Urothelium cell line (cell line): ENCODE measurements at places on chromosomes 6 and 20.
A peak's percentile ranks its signal among the peaks of the same experiment; 100 is the strongest.

- no peak for DNase-seq
Measured at GRCh38 chr20:32438331-32438858, 80.3 kb downstream of the ASXL1 start.

- DNase-seq, result no peak
Measured at GRCh38 chr6:22043284-22043962, 253.4 kb downstream of the PRL start.

DNA sequence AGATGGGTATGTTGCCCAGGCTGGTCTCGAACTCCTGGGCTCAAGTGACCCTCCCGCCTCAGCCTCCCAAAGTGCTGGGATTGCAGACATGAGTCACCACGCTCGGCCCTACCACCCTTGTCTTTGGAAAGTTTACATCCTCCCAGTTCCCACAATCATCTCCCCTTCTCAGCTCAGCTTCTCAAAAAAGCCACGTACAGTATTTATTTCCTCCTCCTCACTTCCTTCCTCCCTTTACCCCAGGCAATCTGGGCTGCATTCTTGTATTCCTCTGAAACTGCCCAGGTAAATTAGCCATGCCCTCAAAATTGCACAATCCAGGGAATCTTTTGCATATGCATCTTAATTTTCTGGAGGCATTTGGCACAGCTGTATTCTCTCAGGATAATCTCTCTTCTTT lies 7.4 kb upstream of the SLC23A2 start:
- no peak for DNase-seq

DNA sequence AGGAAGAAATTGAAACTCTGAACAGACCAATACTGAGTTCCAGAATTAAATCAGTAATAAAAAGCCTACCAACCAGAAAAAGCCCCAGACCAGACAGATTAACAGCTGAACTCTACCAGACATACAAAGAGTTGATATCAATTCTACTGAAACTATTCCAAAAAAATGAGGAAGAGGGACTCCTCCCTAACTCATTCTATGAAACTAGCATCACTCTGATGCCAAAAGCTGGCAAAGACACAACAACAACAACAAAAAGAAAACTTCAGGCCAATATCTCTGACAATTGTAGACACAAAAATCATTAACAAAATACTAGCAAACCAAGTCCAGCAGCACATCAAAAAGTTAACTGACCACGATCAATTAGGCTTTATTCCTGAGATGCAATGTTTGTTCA lies 246.0 kb upstream of the RUNX2 start:
- DNase-seq, result no peak

GRCh38 chr6:109456710-109457561 lies 1.4 kb upstream of the MICAL1 start:
- DNase-seq, result no peak

- DNase-seq, result no peak
Measured at GRCh38 chr6:32825966-32826365, 9.2 kb upstream of the HLA-DOB start.

- DNase-seq, result no peak
Measured at GRCh38 chr6:158474961-158475343, 84.9 kb upstream of the TMEM181 start.

DNA sequence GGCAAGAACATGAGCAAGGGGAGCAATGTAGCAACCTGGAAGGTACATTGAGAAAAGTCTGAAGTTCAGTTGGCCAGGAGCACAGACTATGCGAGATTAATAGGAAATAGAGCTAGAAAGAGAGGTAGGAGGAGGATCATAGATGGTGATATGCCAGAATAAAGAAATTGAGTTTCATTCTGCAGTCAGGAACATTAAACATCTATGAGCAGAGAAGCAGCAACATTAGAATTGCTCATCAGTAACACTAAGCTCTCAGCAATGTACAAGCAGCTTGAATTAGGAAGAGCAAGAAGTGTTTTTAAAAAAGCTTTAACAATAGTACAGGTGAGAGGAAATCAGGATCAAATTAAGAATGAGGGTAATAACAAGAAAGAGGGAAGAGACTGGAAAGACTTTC lies 467.9 kb downstream of the PHF3 start:
- DNase-seq, result no peak

GRCh38 chr6:18329776-18330175 lies 57.4 kb upstream of the RNF144B start:
- DNase-seq, result no peak

DNA sequence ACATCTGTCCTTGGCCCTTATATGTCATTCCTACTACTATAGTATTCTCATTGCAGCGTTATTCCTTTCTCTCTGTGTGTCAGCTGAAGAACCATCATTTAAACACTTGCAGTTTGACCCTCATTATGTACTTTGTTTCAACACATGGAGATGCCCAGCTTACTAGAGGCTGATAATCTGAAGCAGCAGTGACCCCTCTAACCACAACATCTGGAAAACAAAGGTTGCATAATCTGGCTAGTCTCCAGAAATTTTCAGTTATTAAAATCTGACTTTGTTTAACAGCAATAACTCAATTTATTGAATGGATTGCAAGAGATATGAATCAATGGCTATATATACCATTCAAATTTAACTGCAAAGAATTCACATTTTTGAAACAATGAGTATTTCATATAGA lies 6.6 kb upstream of the PHIP start:
- DNase-seq, result no peak

- DNase-seq, result no peak
Measured at GRCh38 chr20:50413088-50413500, 97.1 kb upstream of the PTPN1 start.

GRCh38 chr6:125201961-125202729 lies 48.6 kb downstream of the TPD52L1 start:
- DNase-seq, result peak; percentile 66

DNA sequence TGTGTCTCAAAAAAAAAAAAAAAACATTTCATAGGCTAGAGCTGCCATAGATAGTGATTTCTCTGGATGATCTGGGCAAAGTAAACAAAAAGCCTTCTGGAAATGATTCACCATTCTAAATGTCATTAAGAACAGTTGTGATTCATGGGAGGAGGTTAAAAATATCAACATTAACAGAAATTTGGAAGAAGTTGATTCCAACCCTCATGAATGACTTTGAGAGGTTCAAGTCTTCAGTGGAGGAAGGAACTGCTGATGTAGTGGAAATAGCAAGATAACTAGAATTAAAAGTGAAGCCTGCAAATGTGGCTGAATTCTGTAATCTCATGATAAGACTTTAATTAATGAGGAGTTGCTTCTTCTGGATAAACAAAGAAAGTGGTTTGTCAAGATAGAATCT lies 26.8 kb upstream of the MMP24 start:
- DNase-seq, result no peak

GRCh38 chr6:27251112-27251605 lies 3.7 kb downstream of the PRSS16 start:
- DNase-seq, result peak; percentile 93

DNA sequence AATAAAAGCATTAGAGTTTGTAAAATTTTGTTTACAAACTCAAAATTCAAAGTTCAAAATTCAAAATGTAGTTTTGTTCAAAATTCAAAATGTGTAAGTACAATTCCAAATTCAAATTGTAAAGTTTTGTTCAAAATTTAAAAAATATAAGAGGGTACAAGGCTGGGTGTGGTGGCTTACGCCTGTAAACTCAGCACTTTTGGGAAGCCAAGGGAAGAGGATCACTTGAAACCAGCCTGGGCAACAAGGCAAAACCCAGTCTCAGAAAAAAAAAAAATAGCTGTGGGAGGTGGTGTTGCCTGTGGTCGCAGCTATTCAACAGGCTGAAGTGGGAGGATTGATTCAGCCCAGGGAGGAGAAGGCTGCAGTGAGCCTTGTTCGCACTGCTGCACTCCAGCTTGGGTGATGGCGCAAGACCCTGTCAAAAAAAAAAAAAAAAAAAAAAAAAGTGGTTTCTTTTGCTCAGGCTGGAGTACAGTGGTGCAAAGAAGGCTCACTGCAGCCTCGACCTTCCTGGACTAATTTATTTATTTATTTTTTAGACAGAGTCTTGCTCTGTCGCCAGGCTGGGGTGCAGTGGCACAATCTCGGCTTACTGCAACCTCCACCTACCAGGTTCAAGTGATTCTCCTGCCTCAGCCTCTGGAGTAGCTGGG lies 5.4 kb upstream of the ZBTB12 start:
- DNase-seq, result peak; percentile 29

GRCh38 chr6:52162940-52163908 lies 23.0 kb upstream of the IL17A start:
- DNase-seq, result peak; percentile 38

GRCh38 chr6:150349546-150349945 lies 19.3 kb upstream of the IYD start:
- no peak for DNase-seq

DNA sequence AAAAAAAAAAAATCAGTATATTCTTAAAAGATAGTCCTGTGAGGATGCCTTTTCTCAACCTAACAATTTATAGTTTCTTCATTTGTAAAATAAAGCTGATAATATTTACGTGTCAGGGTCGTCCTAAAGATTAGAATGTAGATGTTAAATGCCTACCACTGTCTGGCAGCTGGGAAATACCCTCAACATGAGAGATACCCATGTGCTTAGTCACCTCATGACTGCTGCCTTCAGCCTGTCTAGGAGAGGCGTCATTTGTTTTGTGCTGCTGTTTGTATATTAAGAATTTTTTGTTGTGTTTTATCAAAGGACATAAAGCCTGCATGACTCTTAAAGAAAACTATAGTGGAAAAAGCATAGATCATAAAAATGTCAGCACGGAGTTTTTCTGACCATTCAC lies 9.5 kb downstream of the FAM120B start:
- peak; percentile 32 for DNase-seq

- DNase-seq, result no peak
Measured at GRCh38 chr6:23637296-23637695, 488.7 kb upstream of the NRSN1 start.

- DNase-seq, result no peak
Measured at GRCh38 chr6:39189915-39190544, 39.2 kb downstream of the KCNK5 start.

GRCh38 chr6:123677897-123678296 lies 41.1 kb upstream of the TRDN start:
- no peak for DNase-seq

GRCh38 chr20:19981031-19981451 lies 36.1 kb upstream of the NAA20 start:
- DNase-seq, result peak; percentile 66

DNA sequence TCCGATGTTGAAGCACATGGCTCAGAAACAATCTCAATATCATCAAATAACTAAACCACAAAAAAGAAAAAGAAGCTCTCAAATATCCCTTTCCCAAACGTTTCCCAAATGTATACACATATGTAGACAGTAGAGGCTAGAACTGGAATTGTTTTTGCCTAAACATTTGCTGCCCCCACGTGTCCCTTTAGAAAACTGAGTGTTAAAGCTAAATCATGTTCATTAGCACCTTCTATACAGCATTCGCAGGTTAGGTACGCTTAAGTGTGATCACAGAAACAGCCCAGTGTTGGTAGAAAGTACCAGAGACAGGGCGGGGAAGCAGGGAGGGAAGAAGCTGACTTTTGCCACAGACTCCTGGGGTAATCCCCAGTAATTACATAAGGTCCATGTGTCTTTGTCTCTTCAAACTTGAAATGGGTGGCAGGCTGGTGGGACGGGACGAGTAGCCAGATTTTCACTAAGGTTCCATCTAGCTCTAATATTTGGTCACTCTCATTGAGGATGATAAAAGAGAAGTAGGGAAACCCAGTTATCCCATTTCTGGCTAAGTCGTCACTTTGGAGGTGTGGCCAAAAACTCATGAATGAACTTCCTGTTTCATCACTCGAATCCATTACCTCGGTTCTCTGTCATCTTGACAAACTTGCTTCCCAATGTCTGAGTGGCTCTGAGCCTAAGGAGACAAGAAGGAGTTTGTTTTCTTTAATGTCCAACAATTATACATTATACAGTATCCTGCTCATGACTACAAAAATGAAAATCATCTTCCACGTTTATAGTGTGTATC lies 15.0 kb upstream of the TFAP2A start:
- DNase-seq, result peak; percentile 42

DNA sequence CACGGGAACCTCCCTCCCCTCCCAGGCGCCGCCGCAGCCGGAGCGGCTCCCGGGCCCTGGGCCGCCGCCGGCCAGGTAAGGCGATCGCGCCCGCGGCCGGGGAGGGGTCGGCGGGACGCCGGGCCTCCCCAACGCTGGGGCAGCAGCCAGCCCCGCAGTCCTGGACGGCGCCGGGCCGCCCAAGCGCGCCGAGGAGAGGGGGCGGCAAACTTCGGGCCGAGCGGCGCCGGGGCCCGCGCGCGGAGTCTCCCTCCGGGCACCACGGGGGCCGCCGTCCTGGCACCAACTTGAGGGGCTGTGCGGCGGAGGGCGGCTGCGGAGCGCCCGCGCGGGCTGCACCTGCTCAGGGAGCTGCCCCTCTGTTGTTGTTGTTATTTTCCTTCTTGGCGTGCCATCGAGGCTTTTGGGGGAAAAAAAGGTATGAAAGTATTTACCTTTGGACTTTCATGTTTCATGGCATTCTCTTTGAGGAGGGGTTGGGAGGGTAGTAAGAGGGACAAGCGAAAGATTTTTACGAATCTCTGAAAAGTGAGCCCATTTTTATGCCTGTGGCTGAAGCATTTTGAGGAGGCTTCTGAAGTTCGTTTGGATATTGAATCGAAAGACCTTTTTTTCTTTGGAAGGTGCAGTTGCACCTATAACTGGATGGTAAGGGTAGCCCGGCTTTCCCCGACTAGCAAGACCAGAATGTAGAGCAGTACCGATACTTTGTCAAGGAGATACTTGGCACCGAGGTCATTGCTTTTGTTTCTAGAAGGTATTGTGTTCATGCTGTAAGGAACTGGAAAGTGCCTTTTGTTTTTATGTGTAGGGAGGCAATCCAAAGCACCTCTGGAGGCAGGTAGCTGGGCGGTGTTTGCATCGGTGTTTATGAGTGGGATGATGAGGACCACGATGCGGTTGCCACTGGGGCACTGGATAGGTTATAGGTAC lies at the start of gene RNF182:
Gene RNF182, plus strand, starts transcription at position 4 of the 933 bp plus-strand sequence. CDS start 52,168 bp downstream, outside the sequence.
- no peak for DNase-seq

GRCh38 chr20:23245553-23246181 lies 104.9 kb upstream of the NXT1 start:
- DNase-seq, result no peak

- no peak for DNase-seq
Measured at GRCh38 chr6:163255265-163255664, 159.3 kb upstream of the QKI start.

- no peak for DNase-seq
Measured at GRCh38 chr6:168137024-168137423, 58.0 kb upstream of the FRMD1 start.

GRCh38 chr6:152893187-152893586 lies 89.7 kb downstream of the FBXO5 start:
- DNase-seq, result no peak

GRCh38 chr6:169528755-169529154 lies 173.1 kb downstream of the WDR27 start:
- no peak for DNase-seq

DNA sequence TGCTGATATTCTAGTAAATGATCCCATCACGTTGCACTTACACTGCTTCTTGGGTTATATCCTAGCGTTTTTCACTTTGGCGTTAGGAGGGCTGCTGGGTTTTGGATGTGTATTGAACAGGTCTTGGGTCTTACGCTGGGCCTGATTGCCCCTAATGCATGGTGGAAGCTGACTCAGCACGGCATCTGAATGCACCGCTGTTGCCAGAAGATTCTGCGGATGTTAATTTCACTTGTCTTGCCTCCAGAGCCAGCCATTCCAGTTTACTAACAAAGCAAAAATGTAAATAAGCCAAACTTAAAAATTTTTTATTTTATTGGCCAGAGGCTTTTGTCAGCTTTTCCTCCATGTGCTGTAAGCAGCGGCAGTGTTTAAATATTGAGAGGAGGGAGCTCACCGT lies 233.5 kb downstream of the TMEM242 start:
- DNase-seq, result no peak

- DNase-seq, result no peak
Measured at GRCh38 chr6:30725713-30726505, 5.8 kb downstream of the TUBB start.
